ENCODE measurements at places on chromosomes 13 and 19. TPM values are rescaled to one million over a fixed set of nuclear protein-coding genes. Genes with fewer than 3 reads are reported as not detected.

The ZNF708 gene
- 12.8 TPM for total RNA-seq

The ZNF730 gene
- total RNA-seq, result 4.1 TPM

The PROZ gene
- not detected for total RNA-seq

The GAS6 gene
- total RNA-seq, result 111 TPM

The FSD1 gene
- 8.8 TPM for total RNA-seq

The PODNL1 gene
- 5.7 TPM for total RNA-seq

The MZT1 gene
- total RNA-seq, result 11.7 TPM

The FAM216B gene
- total RNA-seq, result not detected

The ELSPBP1 gene
- not detected for total RNA-seq

The SOX21 gene
- total RNA-seq, result not detected

The CLDN10 gene
- total RNA-seq, result not detected

The CD22 gene
- total RNA-seq, result not detected

The PLIN4 gene
- total RNA-seq, result not detected

The TMEM59L gene
- total RNA-seq, result 4.4 TPM

The FCER2 gene
- total RNA-seq, result not detected

DNA sequence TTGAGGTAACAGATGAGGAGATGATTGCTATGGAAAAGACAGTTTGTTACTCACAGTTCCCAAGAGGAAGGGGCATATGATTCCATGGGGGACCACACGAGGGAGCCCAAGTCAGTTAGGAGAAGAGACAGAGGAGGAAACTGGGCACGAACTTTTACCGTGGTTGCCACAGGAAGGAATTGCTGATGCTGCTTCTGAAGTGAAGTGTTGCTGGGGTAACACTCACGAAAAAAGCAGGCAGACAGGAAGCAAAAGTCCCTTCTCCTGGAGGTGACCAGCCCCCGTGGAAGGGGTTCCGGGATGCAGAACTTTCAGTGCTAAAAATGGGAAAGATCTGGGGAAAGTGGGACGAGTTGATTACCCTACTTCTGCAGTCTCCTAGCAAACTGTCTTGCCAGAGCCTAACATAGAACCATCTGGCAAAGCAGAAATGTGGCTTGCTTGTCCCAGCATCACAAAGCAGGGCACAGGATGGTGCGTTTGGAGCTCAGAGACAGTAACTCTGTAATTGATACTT, 35.4 kb upstream of the MAP3K10 start:
- peak; percentile 11 for DNase-seq

DNA sequence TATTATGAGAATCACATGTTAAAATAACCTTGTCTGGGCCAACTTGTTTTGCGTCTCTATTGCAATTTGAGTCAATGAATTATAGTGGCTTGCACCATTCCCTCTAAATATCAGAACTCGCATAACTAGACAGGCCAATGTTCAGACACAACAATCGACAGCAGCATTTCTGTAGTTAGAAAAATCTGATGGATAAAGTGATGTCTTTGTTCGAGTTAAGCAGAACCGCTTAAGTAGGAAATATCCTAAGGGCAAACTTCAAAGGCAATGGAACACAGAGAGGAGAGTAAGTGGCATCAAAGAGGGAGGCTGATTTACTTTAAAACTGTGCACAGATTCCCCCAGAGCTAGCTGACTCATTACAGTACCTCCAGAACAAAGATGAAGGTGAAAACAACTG, 333.9 kb downstream of the NALCN start:
- DNase-seq, result no peak

- DNase-seq, result no peak
These were observed 515 bp downstream of the UFM1 start for GRCh38 chr13:38350114-38350617.

- no peak for DNase-seq
These were observed 33.2 kb downstream of the NLRP13 start for GRCh38 chr19:55898911-55899310.

DNA sequence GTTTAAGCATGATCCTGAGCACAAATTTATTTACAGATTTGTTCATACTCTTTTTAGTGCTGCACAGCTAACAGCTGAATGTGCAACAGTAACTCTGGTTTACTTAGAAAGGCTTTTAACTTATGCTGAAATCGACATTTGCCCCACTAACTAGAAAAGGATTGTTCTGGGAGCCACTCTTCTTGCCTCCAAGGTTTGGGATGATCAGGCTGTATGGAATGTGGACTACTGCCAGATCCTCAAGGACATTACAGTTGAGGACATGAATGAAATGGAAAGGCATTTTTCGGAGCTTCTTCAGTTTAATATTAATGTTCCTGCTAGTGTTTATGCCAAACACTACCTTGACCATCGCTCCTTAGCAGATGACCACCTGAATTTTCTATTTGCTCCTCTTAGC, 16.0 kb downstream of the ZNF100 start:
- no peak for DNase-seq

- no peak for DNase-seq
These were observed 87.3 kb downstream of the COL4A2 start for GRCh38 chr13:110394371-110394841.

DNA sequence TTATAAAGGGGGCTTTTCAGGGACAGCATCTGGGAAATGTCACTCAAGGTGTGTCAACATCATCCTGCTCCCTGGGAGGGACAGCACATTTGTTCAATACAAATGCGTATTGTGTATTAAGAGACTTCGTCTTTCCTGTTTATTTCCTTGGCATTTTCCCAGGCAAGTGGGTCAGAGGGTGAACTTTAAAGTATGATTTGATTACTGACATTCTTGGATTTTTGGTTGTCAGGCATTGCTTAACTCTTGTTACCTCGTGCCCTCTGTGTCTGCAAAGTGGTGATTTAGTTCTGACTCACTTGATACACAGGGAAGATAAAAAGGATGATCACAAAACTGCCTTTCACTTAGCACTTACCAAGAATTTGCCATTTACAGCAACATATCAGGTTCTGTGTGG, 292.7 kb downstream of the SUCLA2 start:
- no peak for DNase-seq

- DNase-seq, result no peak
These were observed 14.7 kb upstream of the SHKBP1 start for GRCh38 chr19:40561947-40562346.

DNA sequence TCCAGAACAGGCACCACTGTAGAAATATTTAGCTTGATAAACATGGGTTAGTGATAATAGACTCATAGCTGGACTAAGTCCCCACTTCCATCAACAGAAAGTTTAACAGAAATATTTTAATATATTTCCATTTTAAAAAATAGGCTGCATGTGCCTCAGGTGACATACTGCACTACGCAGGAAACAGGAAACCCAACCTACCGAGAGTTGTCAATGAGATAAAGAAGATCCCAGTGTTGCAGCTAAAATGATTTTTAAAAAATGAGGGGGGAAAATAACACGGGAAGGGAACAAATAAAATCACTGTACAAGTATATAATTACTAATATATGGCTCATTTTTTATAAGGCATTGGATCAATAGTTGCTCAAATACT, 154.8 kb downstream of the TBC1D4 start:
- no peak for DNase-seq

GRCh38 chr13:42071672-42072419, 23.4 kb downstream of the DGKH start:
- DNase-seq, result no peak

- DNase-seq, result no peak
These were observed 13.6 kb downstream of the IER2 start for GRCh38 chr19:13163609-13164342.

GRCh38 chr13:107202371-107203023, 634.6 kb upstream of the ARGLU1 start:
- no peak for DNase-seq

DNA sequence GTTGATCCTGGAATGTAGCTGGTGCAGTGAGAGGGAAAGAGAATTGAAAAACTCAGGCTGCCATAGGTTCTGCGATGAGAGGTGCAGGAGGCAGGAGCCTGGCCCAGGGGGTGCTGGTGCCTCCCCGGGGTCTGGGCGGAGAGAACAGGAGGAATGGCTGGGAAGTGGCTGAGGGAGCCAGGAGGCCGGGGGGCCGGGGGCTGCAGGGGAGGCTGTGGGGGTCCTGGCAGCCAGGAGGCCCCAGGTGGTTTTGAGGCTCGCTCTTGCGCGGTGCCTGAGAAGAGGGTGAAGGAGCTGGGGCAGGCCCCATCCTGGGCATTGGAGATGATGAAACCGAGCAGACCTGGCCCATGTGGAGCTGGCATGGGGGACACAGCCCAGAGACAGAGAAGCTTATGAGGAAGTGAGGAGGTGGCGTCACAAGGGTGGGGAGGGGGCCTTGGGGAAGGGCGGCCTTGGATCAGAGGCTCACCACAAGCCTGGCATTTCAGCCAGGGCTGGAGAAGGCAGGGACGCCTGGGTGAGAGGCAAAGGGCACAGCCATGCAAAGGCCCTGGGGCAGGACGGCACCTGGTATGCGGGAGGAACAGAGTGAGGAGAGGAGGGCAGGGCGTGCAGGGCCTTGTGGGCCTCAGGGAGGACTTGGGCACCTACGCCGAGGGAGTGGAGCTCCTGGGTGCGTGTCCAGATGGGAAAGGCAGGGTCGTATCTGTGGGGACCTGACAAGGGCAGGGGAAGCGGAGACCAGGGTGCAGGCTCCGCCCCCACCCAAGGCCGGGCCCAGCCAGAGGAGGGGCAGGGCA, 1.3 kb upstream of the TEKTIP1 start:
- no peak for DNase-seq

DNA sequence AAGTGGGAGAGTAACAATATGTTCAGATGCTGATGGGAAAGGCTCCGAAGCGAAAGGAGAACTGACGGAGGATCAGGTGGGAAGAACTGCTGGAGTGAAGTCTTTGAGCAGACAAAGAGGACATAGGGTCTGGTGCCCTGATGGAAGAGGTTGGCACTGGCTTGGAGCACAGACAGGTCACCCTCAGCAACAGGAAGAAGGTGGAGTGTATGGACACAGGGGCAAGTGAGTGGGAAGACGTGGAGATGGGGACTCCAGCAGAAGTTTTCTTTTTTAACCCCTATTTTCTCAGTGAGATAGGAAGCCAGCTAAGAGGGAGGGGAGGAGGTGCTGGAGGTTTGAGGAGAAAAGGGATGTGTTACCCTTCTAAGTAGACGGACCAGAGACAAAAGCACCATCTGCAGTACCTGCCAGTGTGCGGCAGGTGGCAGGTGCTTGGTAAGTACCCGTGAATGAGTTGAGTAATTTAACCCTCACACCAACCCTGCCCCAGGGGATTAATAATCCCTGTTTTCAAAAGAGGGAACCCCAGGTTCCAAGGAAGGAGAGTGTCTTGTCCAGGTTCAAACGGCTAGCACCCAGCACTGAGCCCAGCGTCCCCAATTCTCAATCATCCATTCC, 11.2 kb downstream of the HAS1 start:
- no peak for DNase-seq

DNA sequence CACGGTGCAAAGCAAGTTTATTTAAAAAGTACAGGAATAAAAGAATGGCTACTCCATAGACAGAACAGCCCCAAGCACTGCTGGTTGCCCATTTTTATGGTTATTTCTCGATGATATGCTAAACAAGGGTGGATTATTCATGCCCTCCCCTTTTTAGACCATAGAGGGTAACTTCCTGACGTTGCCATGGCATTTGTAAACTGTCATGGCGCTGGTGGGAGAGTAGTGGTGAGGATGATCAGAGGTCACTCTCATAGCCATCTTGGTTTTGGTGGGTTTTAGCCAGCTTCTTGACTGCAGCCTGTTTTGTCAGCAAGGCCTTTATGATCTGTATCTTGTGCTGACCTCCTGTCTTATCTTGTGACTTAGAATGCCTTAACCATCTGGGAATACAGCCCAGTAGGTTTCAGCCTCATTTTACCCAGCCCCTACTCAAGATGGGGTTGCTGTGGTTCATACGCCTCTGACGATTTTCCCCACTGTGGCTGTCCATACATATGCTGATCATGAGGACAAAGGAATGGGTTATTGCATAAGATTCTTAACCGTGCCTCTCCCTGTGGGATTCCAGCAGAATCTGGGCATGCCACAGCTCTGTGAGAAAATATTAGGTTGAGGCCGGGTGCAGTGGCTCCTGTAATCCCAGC, 36.9 kb upstream of the ZNF507 start:
- no peak for DNase-seq

DNA sequence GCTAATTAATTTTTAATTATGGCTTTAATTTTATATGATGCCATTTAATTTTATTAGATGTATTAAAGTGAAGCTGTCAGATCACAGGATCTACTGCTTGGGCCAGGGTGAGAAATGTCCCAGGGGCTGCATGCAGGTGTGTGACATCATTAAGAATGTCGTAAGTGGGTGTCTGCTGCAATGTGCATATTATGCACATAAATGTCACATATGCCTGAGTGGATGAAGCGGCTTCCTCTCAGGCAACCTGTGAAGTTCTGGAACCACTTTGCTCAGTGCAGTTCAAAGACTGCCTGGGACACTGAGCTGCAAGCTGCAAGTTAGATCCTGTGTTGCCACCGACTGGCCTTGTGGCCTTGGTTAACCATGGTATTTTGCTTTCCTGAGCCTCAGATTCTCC, 355.0 kb downstream of the UQCRFS1 start:
- DNase-seq, result no peak

- DNase-seq, result no peak
These were observed 5.7 kb upstream of the GGACT start for GRCh38 chr13:100594255-100594654.

DNA sequence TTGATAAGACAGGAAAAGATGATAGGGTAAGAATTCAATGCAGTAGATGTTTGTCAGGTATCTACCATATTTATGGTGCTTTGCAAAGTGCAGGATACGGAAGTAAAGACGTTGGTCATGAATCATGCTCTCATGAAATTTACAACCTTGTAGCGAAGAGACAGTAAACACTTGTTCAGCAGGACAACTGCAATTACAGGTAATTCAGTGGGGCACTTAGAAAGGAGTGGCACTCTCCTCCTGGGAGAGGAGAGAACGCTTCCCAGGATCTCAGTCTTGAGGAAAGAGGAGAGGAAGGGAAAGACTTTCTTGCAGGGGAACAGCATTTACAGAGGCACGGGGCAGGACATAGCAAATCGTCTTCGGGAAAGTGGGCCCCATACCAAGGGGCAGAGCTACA, 46.4 kb downstream of the SOX1 start:
- DNase-seq, result no peak

DNA sequence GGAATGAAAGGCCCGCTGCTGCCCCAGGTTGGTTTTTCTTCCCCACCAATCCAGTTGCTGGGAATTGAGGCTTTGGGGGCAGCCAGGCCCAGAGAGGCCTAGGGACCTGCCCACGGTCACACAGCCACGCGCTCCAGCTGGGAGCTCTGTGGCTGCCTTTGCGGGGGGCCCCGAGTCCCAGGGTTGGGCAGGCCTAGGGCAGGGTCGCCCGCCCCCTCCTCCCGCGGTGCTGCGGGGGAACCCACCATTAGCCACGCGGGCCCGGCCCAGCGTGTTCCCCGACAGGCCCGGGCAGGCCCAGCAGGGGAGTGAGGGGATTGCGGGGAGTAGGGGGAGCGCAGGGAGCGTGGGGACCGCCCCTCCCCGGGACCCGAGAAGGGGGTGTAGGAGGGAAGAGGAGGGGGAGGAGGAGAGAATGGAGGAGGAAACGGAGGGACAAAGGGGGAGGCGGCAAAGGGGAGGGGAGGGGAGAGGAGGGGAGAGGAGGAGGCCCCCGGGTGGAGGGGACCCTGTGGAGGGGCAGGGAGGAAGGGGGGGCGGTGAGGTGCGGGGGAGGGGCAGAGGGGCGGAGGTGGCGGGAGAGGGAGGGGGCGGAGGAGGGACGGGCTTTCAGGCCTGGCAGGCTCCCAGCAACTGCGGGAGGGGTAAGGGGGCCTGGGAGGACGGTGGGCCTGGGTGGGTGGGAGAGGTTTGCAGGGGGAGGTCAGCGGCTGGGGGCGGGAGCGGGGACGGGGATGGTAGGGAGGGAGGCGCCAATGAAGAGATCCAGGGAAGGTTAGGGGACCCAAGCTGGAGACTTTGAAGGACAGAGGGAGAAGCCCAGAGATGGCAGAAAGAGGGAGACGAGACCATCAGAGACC, 12.9 kb upstream of the TLE2 start:
- no peak for DNase-seq

All from chondrocyte (in vitro differentiated cells).